ENCODE measurements at places on chromosomes 1 and 21.

DNA sequence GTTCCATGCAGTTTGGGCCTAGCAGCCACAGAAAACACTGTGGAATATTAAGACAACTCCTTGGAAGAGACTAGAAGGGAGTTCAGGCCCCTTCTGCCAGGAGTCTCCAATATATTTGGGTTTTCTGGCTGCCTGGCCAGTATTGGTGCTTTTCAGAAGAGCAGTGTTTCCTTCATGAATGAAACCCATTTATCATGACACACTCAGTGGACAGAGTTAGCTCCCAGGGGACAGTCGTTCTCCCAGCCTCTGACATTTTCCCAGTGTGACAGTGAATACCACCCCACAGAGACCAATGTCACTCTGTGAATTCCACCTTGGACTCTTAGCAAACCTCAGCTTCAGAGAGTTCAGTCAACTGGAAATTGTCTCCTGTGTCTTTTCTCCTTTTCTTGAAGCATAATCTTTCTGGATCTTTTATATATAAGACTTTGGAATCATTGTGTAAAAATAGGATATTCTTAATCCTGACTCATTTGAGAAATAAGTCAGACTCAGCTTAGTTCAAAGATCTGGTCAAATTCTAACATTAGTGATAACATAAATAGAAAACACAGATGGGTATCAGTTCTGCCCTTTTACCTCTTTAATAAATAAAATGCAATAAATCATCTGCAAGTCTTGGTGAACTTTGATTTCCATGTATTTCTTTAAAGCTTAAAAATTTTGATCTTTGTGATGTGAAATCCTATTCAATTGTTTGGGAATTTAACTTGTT lies 40.4 kb downstream of the GNG12 start:
- DNase-seq: no peak

DNA sequence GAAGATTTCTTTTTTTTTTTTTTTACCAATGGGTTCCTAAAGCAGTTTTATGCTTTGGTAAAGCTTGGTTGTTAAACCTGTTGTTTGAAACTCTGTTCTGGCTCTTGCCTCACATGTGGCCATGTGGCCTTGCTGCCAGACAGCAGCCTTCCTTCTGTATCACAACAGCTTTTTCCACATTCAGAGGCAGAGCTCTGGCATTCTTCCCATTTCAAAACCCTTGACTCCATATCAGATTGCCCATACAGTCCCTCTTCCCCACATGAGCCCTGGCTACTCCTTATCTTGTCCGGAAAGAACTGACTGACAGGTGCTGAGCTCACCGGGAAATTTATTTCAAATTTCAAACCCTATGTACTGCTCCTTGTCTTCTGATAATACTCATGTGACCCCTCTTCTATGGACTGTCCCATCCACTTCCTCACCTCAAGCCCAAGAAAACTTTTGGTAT lies 38.5 kb upstream of the LAX1 start:
- DNase-seq: no peak

- DNase-seq: no peak
These were observed 59.2 kb upstream of the IVNS1ABP start for GRCh38 chr1:185376288-185376687.

- DNase-seq: no peak
These were observed 150.9 kb upstream of the ZRANB2 start for GRCh38 chr1:71231751-71232150.

GRCh38 chr1:219717536-219717935 lies 104.6 kb upstream of the ZC3H11B start:
- no peak for DNase-seq
